NCI-H524 treated with DMSO at 0.1 percent for 48 hours (cell line): ENCODE measurements at places on chromosomes 11 and 22.

GRCh38 chr22:35315855-35316745 is 16.4 kb downstream of the TOM1 start:
- peak; percentile 71 for DNase-seq

- no peak for DNase-seq
These were observed 11.5 kb upstream of the MUC15 start for GRCh38 chr11:26583550-26583949.

GRCh38 chr11:96486890-96487611 is 97.2 kb downstream of the JRKL start:
- DNase-seq: no peak

GRCh38 chr11:94722735-94723134 is 45.4 kb upstream of the AMOTL1 start:
- DNase-seq: no peak

- DNase-seq: no peak
These were observed 42.5 kb upstream of the GAL start for GRCh38 chr11:68641880-68642279.

- DNase-seq: no peak
These were observed 723 bp downstream of the FOXRED2 start for GRCh38 chr22:36505998-36506635.

- no peak for DNase-seq
These were observed 30.1 kb upstream of the SLC22A12 start for GRCh38 chr11:64560941-64561340.
